ENCODE measurements at places on chromosomes 3 and 15.

DNA sequence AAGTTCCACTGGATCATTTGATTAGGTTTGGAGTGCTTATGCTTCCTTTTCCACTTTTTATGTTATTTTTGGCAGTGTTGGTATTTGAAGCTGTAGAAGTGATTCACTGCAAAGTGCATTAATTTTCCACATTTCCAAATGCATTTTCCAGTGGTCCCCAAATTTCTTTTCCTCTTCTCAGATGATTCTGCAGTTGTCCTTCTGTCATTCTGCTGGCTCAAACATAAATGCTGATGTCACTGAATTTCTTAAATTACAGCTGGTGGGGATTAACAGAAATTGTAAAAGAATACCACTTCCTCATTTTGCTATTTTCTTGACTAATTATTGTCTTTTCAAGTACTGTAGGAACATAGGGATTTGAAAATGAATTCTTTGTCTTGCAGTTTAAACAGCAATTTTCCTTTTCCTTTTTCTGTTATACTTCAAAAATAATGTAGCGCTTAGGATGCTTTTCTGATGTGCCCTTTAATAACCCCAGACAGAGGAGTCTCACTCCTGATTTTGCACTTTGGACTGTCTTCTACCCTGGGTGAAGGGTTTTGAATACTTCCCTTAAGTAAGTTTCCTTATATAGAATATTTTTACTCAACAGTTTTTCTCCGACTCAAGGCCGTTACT lies 25.0 kb downstream of the MITF start:
- DNase-seq, result no peak

- no peak for DNase-seq
Observed at GRCh38 chr3:178152031-178152806, 384.0 kb upstream of the KCNMB2 start.

GRCh38 chr15:25331860-25332259 lies 107.0 kb downstream of the UBE3A start:
- no peak for DNase-seq

GRCh38 chr3:94028093-94028837 lies at the start of gene STX19:
TSS of gene STX19 (minus strand) at chr3:94028597. CDS start at chr3:94015269, 13,328 bp downstream.
- no peak for DNase-seq

GRCh38 chr3:119769394-119770149 lies 12.3 kb upstream of the NR1I2 start:
- no peak for DNase-seq

- no peak for DNase-seq
Observed at GRCh38 chr3:18302517-18302916, 122.6 kb downstream of the SATB1 start.

DNA sequence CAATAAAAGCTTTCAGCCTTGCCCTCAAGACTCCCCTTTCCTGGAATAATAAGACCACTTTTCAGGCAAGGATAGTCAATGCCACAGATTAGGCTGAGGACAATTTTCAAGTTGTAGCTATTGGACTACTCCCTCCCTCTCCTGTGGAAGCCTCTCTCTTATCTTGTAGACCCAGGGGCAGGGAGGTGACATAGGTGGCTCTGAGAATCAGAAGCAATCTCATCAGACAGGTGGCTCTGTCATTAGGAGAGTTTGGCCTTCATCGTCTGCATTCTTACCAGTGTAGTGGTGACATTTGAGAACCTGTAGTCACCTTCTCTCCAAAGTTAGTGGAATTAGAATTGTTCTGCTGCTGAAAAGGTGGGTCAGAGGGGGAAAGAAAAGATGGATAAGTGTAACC lies 80.0 kb downstream of the LARS2 start:
- DNase-seq, result no peak

DNA sequence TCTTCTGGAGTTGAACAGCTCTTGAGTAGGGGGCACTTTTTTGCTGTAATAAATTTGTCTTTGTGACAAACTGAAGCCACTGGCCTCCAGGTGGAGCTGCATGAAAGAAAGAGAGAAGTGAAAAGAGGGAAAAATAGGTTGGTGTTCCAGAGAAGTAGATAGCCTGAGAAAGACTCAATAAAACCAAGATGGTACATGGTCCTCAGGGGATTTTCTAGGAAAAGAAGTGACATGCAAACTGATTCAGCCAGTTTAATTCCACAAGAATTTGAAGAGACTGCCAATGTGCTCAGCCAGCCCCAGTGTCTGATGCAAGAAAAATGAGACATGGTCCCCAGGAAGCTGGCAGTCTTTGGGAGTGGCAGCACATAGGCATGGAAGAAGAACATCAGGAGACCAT lies 152.7 kb downstream of the CD47 start:
- DNase-seq, result no peak

DNA sequence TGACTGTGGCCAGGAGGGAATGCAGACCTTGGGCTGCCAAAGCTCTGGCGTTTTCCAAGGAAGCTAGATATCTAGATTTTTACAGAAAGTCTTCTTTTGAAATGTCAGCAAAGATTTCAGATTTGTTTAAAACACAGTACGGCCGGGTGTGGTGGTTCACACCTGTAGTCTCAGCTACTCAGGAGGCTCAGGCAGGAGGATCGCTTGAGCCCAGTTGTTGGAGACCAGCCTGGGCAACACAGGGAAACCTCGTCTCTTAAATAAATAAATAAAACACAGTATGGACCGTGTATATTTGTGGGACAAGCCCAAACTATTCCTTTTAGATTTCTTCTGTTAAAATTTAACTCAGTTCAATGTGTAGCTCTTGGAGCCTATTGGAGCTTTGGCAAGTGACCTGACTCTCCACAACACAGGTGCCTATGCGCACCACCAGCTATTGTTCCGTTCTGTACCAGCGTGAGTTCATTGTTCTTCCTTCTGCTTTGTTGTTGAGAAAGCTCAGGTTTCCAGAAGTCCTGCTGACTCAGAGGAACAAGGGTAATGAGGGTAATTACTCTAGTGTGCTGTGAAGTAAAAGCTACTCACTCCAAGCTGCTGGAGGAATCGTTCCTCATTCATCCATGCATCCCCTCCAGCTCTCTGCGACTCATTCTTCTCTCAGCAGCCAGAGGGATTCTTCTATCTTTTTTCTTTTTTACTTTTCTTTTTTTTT lies 73.1 kb upstream of the SLC6A6 start:
- no peak for DNase-seq

GRCh38 chr3:134002306-134002705 lies 27.4 kb downstream of the SLCO2A1 start:
- DNase-seq, result no peak

DNA sequence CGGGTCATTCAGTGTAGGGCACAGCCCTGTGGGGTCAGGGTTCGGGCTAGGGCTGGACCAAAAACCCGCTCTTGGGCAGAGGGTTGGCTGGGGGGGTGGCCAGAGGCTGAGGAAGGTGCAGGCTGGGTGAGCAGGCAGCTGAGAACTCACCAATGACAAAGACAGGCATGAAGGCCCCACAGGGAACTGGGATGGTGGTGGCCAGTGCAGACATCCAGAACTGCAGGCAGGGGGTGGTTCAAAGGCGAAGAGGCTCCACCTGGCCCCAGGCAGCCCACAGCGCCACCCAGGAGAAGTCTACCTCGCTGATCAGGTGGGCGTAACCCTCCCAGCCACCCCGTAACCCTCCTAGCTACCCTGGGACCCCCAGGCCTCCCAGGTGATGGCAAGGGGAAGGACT lies 6.7 kb downstream of the CLCN2 start:
- DNase-seq, result no peak

- no peak for DNase-seq
Observed at GRCh38 chr3:108414007-108414406, 96.4 kb downstream of the MYH15 start.

GRCh38 chr15:68220967-68221366 lies 8.6 kb downstream of the CLN6 start:
- DNase-seq, result no peak

DNA sequence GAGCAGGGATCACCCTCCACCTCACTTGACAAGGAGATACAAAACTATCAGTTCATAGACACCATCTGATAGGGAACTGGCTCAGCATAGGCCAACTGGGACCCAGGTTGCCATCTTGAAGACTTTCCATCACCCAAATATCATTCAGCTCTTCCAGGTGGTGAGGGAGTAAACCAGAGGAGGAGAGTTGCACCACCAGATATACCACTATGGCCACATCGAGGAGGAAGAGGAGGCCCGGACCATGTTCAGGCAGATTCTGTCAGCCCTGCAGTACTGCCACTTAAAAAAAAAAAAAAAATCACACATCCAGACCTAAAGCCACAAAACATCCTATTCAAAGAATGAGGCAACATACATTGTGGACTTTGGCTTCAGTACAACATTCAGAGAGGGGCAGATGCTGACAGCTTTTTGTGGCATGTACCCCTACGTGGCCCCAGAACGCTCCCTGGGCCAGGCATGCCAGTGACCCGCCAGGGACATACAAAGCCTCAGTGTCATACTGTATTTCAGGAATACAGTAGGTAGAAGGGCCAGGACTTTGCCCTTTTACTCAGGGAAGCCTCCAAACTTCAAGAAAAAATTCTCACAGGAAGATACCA lies 18.4 kb upstream of the EMC3 start:
- no peak for DNase-seq

- no peak for DNase-seq
Observed at GRCh38 chr3:120182613-120183511, 88.6 kb upstream of the GSK3B start.

GRCh38 chr3:70028361-70028760 lies 28.8 kb downstream of the SAMMSON start:
- no peak for DNase-seq

- no peak for DNase-seq
Observed at GRCh38 chr15:79969146-79969545, 1.9 kb downstream of the BCL2A1 start.

DNA sequence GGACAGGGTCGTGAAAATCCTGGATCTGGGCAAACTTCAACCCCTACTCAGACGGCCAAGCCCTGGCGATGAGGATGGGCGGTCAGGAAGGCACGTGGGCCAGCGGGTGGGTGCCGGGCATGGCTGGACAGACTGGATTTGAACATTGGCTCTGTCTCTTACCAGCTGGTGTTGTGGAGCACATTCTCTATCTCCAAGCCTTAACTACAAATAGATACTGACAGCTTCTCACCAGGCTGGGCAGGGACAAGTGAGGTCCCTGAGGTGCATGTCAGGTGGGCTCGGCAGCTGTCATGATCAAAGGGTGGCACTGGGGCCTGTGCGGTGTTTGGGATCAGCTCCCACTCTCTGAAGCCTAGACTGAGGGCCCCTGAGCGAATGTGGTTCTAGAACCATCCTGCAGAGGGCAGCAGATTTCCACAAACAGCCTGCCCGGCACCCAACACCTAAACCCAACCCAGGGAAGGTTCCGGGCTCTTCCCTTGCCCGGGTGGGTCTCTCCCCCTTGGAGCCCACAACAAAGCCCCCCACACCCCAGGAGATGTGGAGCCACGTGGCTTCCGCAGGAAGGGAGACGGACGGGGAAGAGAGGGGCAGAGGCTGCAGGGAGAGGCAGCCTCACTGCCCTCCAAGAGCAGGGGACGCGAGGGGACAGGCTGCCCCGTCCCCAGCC lies 58.4 kb downstream of the RGMA start:
- DNase-seq, result no peak

GRCh38 chr15:31379042-31379441 lies 52.4 kb downstream of the KLF13 start:
- no peak for DNase-seq

DNA sequence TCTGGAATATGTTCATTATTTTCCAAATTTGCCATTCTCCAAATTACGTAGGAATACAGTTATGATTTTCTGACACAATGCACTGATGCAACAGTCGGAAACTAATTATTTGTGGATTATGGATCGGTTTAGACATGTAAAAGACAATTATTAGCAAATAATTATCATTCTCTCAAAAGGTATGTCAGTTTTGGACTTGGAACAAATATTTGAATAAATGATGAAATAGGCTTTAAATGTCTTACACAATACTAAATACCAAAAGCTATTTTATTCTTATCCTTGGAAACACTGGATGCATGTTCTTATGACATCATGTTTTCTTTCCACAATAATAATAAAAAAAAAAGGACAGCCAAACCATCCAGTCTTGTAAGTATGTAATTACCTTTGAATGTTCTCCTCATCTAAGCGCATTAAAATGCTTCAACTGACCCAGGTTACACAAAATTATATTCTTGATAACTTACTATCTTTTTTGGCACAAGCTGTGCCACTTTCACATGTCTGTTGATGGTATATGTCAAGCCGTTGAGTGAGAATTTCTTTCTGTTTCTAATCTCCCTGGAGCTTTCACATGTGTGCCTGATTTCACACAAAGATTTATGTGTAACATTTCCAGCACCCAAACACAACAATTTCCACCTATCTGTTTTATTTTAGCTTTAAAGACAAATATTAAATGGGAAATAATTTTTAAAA lies 238.5 kb upstream of the ZNF385D start:
- no peak for DNase-seq

DNA sequence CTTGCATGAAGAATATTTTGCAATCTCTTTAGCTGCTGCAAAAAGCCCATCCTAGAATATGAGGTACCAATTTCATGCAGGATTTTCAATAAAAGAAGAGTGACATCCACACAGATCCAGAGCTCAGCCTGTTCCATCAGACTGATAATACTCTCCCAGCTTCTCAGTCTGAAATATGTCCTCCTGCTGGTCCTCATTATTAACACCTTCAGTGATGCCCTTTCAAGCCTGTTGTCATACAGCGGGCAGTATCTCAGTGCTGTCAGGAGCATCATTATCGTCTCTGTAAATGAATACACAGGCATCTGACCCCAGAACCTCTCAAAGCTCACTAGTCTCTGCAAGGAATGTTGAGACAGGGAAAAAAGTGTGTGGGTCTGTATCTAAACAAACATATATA lies 1387.8 kb downstream of the OTOL1 start:
- DNase-seq, result no peak

DNA sequence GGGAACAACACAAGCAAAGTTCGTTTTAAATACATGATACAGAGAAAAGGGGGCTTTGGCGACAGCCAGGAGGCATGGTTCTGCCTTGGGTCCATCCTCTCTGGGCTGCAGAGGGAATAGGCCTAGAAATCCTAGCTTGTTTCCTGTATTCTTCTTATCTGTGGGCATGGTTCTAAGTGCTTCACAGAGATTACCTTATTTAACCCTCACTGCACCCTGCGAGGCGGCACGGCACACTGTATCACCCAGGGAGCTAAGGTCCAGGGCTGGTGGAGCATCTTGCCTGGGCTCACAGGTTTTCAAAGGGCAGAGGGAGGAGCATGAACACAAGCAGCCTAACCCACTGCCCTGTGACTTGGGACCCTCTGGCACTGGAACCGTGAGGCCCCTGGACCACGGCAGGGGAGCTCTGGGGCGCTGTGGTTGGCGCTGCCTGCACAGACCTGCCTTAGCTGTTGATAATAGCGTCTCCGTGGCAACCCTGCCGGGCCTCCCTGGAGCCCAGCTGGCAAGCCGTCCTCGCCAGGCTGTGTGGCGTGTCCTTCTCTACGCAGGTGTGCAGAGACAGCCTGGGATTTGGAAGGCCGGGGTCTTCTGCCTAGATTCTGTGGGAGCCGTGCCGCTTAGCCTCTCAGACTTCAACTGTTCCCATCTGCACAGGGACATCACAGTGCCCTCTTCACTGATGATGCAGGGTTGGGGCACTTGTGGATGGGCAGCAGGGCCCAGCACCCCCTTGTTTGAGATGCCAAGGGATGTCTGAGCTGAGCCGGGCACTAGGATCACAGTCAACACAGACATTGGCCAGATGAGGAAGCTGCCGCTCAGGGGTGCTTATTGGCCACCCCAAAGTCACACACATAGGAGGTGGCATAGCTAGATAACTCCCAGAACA lies 154.6 kb upstream of the TLE3 start:
- no peak for DNase-seq
